ENCODE measurements at places on chromosomes 2 and 18.

- DNase-seq: no peak
Measured at GRCh38 chr2:40037303-40037702, 258.2 kb upstream of the THUMPD2 start.

DNA sequence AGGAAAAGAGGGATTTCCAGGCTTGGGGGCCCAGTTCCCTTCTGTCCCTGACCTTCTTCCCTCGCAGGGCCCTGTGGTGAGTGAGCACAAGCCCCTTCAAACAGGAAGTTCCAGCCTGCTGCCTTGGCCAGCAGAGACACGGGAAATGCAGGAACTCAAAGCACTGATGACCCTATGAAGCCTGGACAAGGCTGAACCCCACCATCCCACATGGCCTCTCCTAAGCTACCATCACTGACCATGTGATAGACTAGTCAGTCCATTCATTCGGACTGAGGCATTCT lies 196.4 kb downstream of the TNS1 start:
- DNase-seq: no peak

GRCh38 chr18:76979111-76979751 lies 153.4 kb downstream of the MBP start:
- DNase-seq: no peak

DNA sequence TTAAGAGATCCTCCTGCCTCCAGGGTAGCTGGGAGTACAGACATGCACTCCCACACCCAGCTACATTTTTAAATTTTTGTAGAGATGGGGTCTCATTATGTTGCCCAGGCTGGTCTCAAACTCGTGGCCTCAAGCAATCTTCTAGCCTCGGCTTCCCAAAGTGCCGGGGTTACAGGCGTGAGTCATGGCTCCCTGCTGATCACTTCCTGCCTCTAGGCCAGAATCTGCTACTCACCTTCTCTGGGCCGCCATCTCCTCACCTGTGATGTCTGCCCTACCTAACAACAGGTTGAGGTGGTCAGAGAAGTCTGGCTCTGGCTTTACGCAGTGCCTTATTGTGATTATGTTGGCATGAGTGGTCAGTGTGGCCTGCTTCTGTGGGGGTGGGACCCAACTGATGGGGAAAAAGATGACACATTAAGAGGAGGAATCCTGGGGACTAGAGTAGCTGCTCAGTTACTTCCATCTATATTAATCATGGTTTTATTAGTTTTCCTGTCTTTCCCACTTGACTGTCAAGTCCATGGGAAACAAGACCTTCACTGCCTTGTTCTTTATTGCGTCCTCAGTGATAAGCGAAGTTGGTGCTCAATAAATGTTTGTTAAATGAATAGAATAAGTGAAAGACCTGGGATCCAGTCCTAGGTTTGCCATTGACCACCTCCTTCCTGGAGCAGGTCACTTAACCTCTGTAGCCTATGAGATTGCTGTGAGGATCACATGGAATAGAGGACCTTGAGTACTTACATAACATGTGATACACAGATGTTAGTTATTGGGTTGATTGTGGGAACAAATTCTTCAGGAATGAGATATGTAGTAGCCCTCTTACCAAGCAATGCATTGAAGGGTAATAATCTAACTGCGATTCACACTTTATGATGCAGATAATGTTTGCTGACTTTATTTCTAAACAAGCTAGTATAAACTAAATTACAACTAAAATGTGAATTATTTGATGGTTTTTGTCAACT lies 15.7 kb downstream of the KCTD1 start:
- DNase-seq: no peak

GRCh38 chr18:2529154-2529553 lies 42.2 kb downstream of the METTL4 start:
- no peak for DNase-seq

- no peak for DNase-seq
Measured at GRCh38 chr18:50454387-50454988, 79.6 kb downstream of the SKA1 start.

GRCh38 chr2:26630669-26631360 lies 10.4 kb downstream of the CIB4 start:
- no peak for DNase-seq

DNA sequence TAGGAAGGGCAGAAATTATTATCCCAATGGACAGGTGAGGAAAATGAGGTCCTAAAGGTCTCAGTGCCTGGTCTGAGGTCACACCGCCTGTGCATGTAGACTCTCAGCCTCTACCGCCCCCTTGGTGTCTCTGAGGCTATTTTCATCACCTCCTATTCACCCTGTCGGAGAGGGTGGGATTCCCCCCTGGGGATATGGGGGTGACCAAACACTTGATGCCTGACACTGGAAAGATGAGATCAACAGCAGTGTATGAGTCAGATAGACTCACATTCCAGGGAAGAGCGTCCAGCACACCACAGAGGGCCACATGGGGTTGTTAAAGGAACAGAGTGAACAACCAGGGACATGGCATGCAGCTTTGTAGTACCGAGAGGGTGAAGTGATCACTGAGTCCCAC lies 199.7 kb downstream of the SMAD2 start:
- no peak for DNase-seq

DNA sequence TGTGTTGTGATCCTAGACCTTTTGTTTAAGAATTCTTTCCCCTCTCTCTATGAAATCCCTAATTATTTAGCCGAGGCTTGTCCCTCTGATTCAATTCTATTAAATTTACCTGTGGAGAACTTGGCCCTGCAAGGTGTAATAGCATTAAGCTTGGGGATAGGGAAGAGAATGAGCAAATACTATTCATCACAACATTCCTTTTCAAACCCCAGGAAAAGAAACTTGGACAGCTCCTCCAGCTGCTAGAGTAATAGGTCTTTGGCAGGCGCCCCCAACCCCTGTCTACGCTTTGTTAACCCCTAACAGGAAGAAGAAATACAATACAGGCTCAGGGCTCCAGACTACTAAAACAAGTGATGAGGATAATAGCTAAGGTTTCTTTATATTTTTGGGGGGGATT lies 957.0 kb downstream of the CPS1 start:
- DNase-seq: no peak

All from hematopoietic multipotent progenitor cell treated with erythropoietin and hydrocortisone succinate and interleukin-3 and kit ligand, for 17 days (in vitro differentiated cells).